ENCODE measurements at places on chromosomes 3 and 15. TPM values are rescaled to one million over a fixed set of nuclear protein-coding genes. Genes with fewer than 3 reads are reported as not detected.

GRCh38 chr15:60667190-60667868, 188.4 kb upstream of the ICE2 start:
- DNase-seq, result no peak
- peaks cover 7% of the 10 kb centered on the region for H3K4me1 ChIP-seq
- H3K36me3 ChIP-seq, result no peaks in the 10 kb centered on the region

- no peaks in the 10 kb centered on the region for H3K4me1 ChIP-seq
- DNase-seq, result no peak
- H3K27ac ChIP-seq, result no peak overlapping the region
- H3K36me3 ChIP-seq, result no peaks in the 10 kb centered on the region
Measured at GRCh38 chr3:24614359-24614758, 119.7 kb upstream of the THRB start.

- no peak overlapping the region for H3K27ac ChIP-seq
- H3K27me3 ChIP-seq, result peaks cover 50% of the 10 kb centered on the region
- no peak for DNase-seq
- peaks cover 8% of the 10 kb centered on the region for H3K4me1 ChIP-seq
- no peak overlapping the region for H3K4me3 ChIP-seq
- H3K36me3 ChIP-seq, result no peaks in the 10 kb centered on the region
Measured at GRCh38 chr3:61559136-61559731, 2.1 kb upstream of the PTPRG start.

GRCh38 chr15:80500021-80500420, 95.8 kb downstream of the ARNT2 start:
- no peak overlapping the region for H3K27ac ChIP-seq
- H3K4me1 ChIP-seq, result no peaks in the 10 kb centered on the region
- no peaks in the 10 kb centered on the region for H3K36me3 ChIP-seq

DNA sequence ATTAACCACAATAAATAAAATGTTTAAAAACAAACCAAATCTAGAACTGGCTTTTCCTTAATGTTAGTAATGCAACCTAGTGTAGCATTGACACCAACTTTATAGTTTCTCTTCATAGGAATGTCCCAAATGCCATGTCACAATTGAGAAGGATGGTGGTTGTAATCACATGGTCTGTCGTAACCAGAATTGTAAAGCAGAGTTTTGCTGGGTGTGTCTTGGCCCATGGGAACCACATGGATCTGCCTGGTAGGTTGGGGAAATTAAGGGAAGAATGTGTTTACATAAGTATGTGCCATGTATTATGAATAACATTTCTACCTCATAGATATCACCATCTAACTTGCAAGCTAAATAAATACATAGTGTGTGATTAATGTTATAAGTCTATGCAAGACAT, 84.4 kb upstream of the GOLGA6B start:
- no peak overlapping the region for H3K27ac ChIP-seq
- no peak for DNase-seq
- H3K27me3 ChIP-seq, result no peaks in the 10 kb centered on the region
- H3K4me3 ChIP-seq, result no peak overlapping the region
- no peaks in the 10 kb centered on the region for H3K4me1 ChIP-seq

DNA sequence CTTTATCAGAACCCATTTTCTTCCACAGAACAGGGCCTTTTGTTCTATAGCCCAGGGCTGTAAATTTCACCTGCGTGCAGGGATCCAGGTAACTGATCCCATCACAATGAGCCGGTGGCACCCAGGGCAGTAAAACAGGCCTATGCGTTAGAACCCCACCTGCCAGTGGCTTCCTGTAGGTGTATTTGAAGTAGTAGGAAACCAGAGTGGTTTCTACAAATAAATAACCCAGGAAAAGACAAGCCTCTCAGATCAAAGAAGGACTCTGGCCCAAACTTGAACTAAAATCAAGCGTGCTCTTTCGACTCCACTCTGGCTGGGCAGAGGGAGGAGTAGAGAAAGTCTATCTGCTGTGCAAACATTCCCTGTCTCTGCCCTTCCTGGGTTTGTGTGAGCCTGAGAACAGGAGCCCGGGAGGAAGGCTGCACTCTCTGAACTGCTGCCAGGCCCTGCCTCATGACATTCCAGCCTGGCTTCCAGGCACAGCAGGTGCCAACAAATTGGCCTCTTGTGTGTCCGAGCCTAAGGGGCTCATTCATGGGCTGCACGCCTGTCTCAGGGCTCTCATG, 77.7 kb downstream of the CEMIP start:
- no peaks in the 10 kb centered on the region for H3K36me3 ChIP-seq
- DNase-seq, result no peak
- no peak overlapping the region for H3K27ac ChIP-seq

DNA sequence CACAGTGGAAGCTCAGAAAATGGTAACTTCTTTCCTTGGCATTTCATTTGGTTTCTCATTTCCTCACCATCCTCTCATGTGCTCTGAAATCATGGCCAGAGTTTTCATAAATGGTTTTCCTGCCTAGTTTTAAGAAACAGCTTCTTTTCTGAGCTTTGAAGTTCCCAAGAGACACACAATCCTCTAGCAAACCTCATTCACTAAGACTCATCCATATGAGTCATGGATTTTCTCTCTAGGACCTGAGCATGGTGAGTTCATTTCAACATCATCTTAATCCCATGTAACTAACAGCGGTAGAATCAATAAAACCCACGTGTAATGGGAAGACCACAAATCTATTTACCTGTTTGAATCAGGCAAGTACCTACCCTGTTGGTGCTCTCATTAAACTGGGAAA, 274.5 kb upstream of the LRTM1 start:
- no peak for DNase-seq
- H3K4me3 ChIP-seq, result no peak overlapping the region
- no peaks in the 10 kb centered on the region for H3K4me1 ChIP-seq
- H3K27me3 ChIP-seq, result no peaks in the 10 kb centered on the region
- H3K27ac ChIP-seq, result no peak overlapping the region

DNA sequence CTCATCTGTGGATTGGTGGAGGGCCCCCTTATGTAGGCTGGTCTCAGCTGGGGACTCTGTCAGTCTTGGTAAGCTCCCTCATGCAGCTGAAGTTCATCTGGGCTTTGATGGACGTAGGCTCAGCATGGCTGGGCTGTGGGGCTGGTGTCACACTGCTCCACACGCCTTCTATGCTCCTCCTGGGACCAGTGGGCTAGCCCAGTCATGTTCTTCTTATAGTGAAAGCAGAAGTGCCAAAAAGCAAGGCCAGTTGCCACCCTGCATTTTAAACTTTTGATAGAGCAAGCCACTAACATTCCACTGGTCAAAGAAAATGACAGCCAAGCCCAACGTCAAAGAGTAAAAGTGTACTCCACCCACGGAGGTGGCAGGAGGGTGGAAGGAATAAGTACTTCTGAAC, 165.5 kb downstream of the MEX3B start:
- no peaks in the 10 kb centered on the region for H3K36me3 ChIP-seq
- no peak overlapping the region for H3K27ac ChIP-seq
- no peaks in the 10 kb centered on the region for H3K4me1 ChIP-seq
- DNase-seq, result no peak

GRCh38 chr3:17771177-17772017, 29.0 kb upstream of the TBC1D5 start:
- H3K27ac ChIP-seq, result no peak overlapping the region
- peaks cover 6% of the 10 kb centered on the region for H3K36me3 ChIP-seq
- peaks cover 15% of the 10 kb centered on the region for H3K4me1 ChIP-seq
- no peak overlapping the region for H3K4me3 ChIP-seq
- no peak for DNase-seq

DNA sequence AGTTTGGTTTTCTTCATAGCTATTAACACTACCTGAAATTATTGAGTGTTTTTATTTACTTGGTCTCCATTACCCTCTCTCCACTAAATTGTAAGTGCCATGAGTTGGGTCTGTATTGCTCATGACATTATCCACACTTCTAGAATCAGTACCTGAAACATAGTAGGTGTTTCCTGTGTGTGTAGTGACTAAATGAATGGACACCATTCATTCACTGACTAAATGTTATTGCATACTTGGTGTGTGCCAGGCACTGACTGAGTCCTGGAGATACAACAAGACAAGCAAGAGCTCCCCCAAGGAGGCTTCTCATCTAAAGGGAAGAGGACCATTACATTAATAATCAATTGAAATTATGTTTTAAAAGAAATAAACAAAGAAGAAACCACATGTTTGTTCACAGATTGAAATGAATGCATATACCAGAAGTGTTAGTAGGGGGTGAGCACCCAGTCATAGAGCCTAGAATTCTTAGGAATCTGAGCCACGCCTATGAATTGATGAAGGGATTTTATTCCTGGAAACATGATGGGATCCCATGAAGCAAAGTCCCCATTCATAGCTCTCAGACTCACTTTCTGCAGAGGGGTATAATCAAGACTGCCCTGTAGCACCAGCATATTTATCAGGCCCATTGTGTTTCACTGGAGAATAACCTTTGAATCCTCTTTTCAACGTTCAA, 31.7 kb upstream of the ATOSA start:
- no peak for DNase-seq
- H3K27ac ChIP-seq, result no peak overlapping the region
- no peaks in the 10 kb centered on the region for H3K36me3 ChIP-seq
- peaks cover 6% of the 10 kb centered on the region for H3K4me1 ChIP-seq

GRCh38 chr3:173789530-173790162, 392.1 kb downstream of the NLGN1 start:
- no peaks in the 10 kb centered on the region for H3K36me3 ChIP-seq
- H3K27ac ChIP-seq, result no peak overlapping the region
- H3K27me3 ChIP-seq, result no peaks in the 10 kb centered on the region
- H3K4me1 ChIP-seq, result no peaks in the 10 kb centered on the region
- no peak for DNase-seq

DNA sequence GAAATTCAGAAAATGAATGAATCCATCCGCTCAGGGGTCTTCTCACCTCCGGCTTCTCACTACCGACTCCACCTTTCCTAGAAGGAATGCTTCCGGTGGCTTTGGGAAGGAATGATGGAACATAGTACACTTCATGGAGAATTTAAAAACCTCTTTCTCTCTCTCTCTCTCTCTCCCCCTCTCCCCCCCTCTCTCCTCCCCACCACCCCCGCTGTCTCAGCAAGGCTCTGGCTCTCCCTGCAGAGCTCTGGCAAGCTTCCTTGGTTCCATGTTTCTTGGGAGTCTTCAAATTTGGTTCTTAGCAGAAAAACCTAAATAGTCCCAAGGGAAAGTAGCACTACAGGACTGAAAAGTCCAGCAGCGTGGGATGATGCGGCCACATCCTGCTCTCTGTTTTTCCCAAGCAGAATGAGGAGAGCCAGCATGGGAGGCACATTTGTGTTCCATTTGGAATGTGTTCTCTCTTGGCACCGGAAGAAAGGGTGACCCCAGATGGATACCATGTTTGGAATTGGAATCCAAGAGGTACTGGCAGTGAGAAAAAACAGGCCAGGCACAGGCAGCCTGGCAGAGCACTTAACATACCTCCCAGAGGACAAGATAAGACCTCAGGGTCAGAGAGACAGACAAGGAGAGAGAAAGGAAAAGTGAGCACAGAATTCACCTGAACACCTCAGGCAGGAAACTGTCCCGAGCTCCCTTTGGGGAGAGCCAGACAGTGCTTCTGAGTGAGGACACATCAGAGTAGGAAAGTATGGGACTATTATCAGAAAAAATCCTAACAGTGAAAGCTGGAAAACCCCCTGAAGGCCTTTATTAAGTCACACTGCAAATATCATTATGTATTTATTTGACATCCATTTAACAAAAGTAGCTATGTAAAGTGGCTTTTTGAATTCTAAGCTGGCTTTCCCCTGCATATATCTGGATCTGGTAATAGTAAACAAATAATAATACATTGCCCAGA, at the start of gene POPDC2:
POPDC2 (minus strand) TSS at position 116 of the 967 bp plus-strand sequence. CDS start 166 bp downstream, outside the sequence.
- H3K4me1 ChIP-seq, result peaks cover 6% of the 10 kb centered on the region
- H3K27ac ChIP-seq, result no peak within 1 kb of the TSS
- no peak within 1 kb of the TSS for H3K4me3 ChIP-seq
- no peaks in the 10 kb centered on the region for H3K27me3 ChIP-seq
- DNase-seq, result no peak

GRCh38 chr3:23865595-23866396, 51.0 kb downstream of the NKIRAS1 start:
- no peak for DNase-seq
- H3K4me3 ChIP-seq, result no peak overlapping the region
- no peaks in the 10 kb centered on the region for H3K27me3 ChIP-seq
- H3K36me3 ChIP-seq, result peaks cover 9% of the 10 kb centered on the region
- peaks cover 24% of the 10 kb centered on the region for H3K4me1 ChIP-seq

DNA sequence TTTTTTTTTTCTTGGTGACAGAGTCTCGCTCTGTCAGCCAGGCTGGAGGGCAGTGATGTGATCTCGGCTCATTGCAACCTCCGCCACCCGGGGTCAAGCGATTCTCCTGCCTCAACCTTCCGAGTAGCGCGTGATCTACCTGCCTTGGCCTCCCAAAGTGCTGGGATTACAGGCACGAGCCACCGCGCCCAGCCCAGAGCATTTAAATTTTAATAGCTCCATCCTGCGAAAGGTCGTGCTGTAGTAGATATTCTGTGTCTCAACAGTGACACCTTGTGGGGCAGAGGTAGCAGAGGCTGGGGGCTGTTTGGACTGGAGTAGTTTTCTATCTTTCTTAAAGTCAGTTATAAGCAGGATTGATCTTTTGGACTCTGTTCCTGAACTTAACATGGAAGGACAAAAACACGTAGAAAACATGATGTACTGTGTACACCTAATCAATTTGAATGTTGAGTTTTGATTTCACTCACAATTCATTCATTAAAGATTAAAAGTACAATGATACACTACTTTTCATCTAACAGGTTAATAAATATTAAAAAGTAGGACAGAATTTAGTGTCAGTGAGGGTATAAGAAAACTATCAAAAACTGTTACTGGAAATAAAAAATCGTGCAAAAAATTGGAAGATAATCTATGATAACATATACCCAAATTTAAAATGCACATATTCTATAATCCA, 11.0 kb upstream of the PDCD6IP start:
- H3K27ac ChIP-seq, result no peak overlapping the region
- H3K36me3 ChIP-seq, result no peaks in the 10 kb centered on the region
- peaks cover 2% of the 10 kb centered on the region for H3K27me3 ChIP-seq
- H3K4me3 ChIP-seq, result peak overlapping the region; percentile 31
- DNase-seq, result peak; percentile 75

DNA sequence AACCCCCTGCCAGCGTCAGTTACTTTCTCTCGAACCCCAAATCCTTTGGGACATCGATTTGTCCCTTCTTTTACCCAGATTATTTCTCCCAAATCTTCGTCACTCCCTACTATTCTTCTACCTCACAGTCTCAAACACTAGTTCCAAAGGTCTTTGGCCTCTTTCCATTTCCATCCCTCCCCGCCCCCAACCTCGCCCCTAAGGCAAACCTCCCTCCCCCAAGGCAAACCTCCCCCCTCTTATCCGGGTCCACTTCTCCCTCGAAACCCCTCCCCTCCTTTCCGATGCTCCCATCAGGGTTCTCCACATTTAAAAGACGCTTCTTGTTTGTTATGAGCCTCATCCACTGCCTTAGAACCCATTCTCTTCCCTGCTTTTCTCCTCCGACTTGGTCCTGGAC, 583 bp downstream of the EAF1 start:
- peak overlapping the region; percentile 87 for H3K4me3 ChIP-seq
- peaks cover 40% of the 10 kb centered on the region for H3K36me3 ChIP-seq
- DNase-seq, result no peak
- peak overlapping the region; percentile 99 for H3K27ac ChIP-seq
- H3K4me1 ChIP-seq, result peaks cover 43% of the 10 kb centered on the region

The TIGIT gene
- 73.5 TPM for total RNA-seq

The ROPN1B gene
- total RNA-seq, result not detected

The CX3CR1 gene
- 0.34 TPM for total RNA-seq

The THAP10 gene
- total RNA-seq, result not detected

The SERINC4 gene
- not detected for total RNA-seq

The GUCA1C gene
- not detected for total RNA-seq

The APEH gene
- total RNA-seq, result 166 TPM

The GOLGA8G gene
- not detected for total RNA-seq

The CLRN1 gene
- total RNA-seq, result not detected

The ACTRT3 gene
- 0.54 TPM for total RNA-seq

The CFAP100 gene
- not detected for total RNA-seq

The TEX55 gene
- not detected for total RNA-seq
